ENCODE measurements at places on chromosomes 1 and 21.

DNA sequence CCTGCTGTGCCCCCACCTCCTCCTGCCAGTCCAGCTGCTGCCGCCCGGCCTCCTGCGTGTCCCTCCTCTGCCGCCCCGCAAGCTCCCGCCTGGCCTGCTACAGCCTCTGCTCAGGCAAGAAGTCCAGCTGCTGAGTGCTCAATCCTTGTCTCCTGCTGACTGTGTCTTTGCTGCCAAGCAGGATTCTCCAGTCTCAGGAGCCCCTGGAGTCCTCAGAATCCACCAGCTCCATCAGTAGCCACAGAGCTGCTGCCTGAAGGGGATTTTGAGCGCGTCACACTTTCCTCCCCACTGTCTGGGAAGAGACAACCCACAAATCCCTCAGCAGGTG is 973 bp downstream of the KRTAP10-11 start:
- DNase-seq, result no peak

DNA sequence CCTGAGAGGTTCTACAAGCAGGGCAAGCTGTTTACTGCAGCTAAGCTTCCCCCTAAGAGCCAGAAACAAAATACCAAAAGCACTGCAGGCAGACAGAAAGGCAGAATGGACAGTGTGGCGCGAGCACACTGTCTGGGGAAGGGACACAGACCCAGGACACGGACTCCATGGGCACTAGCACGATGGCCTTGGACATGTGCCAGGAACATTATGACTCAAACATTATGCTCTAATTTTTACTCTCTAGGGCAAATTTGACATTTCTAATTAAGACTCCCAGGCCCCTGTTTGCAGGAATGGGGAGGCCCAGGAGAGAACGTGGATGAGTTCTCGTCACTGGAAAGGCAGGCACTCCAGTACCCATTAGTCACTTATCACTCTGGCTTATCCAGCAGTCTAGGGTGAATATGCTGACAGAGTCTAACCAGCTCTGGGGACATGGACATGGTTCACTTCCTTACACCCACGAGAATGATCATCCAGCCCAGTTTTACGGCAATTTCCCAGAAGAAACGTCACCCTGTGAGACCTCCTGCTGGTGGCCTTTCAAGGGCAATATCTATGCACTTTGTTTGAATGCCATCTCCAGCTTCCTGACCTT is 45.1 kb downstream of the CAPN8 start:
- no peak for DNase-seq

- DNase-seq, result peak; percentile 69
Measured at GRCh38 chr1:107057197-107058133, 991 bp downstream of the PRMT6 start.

- DNase-seq, result no peak
Measured at GRCh38 chr1:60906526-60906925, 175.8 kb upstream of the NFIA start.

GRCh38 chr1:51627672-51628071 is 10.8 kb downstream of the OSBPL9 start:
- no peak for DNase-seq

GRCh38 chr1:225449261-225449660 is 21.4 kb upstream of the LBR start:
- no peak for DNase-seq

GRCh38 chr1:185241127-185241526 is 75.9 kb downstream of the IVNS1ABP start:
- no peak for DNase-seq

- no peak for DNase-seq
Measured at GRCh38 chr1:209443975-209444651, 139.4 kb upstream of the CAMK1G start.

DNA sequence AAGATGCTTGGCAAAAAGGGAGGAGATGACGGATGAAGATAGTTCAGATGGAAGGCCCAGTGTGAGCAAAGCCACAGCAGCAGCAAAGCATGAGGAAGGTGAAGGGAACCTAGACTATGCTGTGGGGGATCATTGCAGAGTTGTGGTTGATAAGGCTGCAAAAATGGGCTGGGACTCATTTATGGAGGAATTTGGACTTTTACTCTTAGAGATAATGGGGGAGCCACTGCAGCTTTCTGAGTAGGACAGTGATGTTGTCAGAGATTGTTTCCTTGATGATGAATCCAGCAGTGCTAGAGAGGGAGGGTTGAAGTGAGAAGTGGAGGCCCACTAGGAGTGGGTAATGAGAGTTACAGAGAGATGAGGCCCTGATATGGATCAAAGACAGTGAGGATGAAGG is 2.1 kb upstream of the C8A start:
- DNase-seq, result no peak

DNA sequence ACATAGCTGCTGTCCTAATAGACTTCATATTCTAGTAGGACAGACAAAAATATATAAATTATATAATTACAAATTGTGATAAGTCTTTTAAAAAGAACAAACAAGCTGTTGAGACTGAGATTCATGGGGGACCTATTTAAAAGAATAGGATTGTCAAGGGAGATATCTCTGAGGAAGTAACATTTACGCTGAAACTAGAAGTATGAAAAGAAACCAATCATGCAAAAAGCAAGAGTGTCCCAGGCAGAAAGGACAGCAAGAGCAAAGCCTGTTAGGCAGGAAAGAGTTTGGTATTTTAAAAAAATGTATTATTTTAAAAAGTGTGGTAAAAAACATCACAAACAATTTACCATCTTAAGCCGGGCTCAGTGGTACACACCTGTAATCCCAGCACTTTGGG is 9.1 kb upstream of the METTL13 start:
- DNase-seq, result no peak

DNA sequence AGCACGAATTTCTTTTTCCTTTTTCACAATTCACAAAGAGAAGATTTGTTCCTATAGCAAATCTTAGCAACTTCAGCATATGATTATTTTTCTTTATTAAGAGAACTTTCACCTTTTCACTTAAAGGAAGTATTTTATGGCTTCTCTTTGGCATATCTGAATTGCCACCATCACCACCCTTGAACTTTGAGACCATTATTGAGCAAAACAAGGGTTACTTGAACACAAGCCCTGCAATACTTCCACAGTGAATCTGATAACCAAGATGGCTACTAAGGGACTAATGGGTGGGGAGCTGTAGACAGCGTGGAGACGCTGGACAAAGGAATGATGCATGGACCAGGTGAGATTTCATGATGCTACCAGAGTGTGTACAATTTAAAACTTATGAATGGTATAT is 815.0 kb downstream of the LRRIQ3 start:
- no peak for DNase-seq

DNA sequence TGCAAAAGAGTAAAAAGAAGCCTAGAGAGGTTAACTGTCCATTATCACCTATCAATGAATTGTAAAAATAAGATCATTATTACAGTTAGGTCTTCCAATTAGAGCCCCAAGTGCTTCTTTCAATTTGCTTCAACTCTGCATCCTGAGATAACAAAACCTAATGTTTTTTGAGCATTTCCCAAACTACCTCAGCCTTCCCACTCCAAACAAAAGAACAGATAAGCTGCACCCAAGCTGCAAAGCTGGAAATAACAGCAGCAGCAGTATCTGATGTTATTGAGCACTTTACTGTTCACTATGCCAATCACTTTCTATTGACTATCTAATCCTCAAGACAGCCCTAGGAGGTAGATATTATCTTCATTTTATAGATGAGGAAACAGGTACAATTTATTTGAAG is 97.1 kb upstream of the SLFNL1 start:
- no peak for DNase-seq

- DNase-seq, result no peak
Measured at GRCh38 chr1:224831501-224831900, 98.0 kb upstream of the DNAH14 start.

DNA sequence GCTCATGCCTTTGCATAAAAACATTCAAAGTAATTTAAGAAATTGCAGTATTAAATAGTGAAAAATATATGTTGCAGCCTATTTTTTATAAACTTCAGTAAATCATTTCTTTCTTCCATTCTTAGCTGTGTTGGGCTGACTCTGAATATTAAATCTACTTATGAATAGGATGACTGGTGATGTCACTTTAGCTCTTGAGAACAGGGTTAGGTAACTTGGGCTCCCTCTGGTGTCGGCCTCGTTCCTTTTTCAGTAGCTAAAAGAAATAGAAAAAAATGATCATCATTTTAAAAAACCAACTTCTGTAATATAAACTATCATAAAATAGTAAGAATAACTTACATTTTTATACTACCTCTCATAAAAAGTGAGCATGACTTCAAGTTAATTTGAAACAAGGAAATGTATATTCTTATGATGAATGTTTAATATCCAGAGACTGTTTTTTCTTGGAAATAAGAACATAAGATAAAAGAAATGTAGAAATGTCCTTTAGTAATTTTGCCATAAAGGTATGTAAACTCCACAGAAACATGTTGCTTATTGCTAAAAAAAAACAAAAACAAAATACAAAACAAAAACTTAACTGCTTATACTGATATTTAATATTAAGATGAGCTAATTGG is 26.8 kb upstream of the NCAM2 start:
- DNase-seq, result no peak

DNA sequence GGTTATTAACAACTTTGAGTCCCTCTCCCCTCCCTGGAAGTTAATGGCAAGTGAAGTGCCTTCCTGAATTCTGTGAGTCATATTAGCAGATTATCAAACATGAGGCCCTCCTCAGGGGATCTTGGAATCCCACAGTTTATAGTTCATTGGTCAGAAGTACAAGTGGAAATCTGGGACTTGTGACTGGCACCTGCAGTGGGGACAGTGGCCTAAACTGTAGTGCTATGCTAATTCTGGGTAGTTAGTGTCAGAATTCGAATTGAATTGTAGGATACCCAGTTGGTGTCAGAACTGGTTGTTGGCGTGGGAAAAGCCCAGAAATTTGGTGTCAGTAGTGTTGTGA is 26.2 kb downstream of the ZYG11B start:
- no peak for DNase-seq

GRCh38 chr1:234881893-234882771 is 246.5 kb downstream of the TOMM20 start:
- no peak for DNase-seq

DNA sequence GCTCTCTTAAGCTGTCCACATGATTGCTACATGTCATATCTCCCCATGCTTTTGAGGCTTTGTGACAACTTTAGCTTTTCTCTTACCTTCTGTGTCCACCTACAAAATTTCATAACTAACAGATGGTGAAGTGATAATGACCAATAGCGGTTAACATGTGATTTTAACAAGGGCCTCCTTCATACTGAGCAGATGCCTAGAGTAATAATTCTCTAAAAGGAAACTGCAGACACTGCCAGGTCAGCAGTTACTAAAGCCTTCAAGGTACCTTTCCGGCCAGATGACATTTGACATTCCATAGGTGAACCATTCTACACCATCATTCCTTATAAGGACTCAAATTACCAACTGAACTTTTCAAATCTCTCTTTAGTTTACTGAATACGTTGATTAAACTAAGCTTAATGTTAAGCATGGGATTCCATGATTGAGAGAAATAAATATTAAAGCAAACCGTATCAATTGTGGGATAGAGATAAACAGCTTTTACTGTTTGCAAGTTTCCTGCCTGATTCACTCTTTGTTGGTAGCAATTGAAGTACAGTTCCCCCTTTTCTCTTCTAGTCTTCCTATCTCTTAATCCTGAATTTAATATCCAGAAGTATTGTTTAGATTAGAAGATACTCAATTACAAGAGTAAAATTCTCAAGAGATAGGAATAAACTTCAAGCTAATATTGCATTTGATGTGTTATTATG is 205.1 kb downstream of the PLA2G4A start:
- DNase-seq, result no peak

GRCh38 chr1:233172201-233172600 is 123.3 kb downstream of the PCNX2 start:
- no peak for DNase-seq

DNA sequence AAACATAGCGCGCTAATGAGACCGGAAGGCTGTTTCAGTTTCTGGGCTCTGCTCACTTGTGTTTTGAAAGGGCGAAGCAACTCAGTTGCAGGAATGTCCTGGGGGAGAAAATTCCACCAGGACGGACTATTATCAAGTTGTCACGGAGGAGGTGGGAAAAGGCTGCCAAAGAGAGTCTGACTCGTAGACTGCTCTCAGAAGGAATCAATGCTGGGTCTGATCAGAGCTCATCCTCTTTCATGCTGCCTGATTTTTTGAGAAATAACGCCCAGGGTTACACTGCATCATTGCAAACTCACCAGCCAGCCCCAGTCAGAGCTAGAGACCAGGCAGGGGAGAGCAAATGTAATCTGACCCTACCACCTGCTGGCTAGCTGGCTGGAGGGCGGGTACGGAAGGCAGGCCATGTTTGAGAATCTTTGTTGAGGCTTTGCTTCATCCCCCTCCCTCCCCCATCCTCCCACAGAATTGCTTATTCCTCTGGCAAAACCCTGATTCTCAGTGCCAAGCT is 36.4 kb upstream of the BCL9 start:
- DNase-seq, result peak; percentile 60

GRCh38 chr1:210755991-210756659 is 377.8 kb downstream of the KCNH1 start:
- no peak for DNase-seq

DNA sequence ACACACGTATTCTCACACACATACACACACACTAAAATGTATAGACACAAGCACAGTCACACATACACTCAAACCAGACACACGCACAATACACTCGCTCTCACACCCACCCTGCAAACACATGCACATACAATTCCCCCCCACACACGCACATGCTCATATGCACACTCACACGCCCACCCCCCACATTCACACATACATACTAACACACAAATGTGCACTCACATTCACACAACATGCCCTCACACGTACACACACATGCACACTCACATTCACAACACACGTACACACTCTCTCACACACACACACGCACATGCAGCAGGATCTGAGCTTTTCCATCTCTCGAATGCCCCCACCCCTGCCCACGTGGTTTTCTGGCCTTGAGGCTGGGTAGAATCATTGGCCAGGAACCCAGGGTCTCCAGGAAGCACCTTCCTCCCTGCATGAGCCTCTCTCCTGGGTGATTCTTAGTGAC is 589.7 kb downstream of the PTPRU start:
- DNase-seq, result no peak

- DNase-seq, result no peak
Measured at GRCh38 chr1:241208910-241209379, 148.1 kb downstream of the RGS7 start.

DNA sequence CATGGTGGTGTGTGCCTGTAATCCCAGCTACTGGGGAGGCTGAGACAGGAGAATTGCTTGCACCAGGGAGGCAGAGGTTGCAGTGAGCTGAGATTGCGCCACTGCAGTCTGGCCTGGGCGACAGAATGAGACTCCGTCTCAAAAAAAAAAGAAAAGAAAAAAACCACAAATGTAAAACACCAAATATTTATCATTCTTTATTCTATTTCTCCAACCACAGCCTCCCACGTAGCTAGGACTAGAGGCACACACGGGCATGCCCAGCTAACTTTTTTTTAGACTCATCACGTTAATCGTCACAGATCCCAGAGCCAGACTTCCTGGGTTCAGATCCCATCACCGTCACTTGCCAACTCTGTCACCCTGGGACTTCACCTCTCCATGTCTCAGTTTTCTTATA is 13.5 kb downstream of the DNAJC16 start:
- DNase-seq, result no peak
